Forelimb muscle (tissue), 1 donor: ENCODE measurements at places on chromosomes 3 and 15. TPM values are rescaled to one million over a fixed set of nuclear protein-coding genes. Genes with fewer than 3 reads are reported as not detected.

DNA sequence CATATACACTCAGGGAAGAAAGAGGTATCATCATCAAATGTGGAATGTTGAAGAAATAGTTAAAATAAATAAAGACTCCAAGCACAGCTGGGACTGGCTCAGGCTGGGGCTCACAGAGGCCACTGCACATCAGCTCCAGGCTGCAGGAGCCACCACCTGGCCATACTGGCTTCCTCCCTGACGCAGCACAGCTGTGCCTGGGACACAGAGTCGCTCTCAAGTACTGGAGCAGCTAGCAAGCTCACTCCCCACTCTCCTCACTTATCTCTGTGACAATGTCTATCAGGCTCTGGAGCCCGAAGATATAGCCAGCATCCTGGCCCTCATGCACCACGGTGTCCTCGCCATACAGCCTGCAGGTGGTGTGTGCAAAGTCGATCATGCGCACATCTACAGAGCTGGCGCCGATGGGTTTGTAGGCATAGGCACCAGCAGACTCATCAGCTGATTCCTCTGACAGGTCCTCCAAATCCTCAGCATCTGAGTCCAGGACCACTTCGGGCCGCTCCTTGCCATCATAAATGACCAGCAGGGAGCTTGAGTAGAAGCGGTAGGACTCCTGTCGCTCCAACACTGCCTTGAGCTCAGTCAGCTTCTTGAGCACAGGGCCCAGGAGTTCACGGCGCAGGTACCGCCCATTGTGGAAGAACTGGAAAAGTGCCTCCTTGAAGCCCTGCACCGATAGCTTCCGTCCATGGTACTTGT, 2.5 kb upstream of the NCKIPSD start:
- DNase-seq: no peak

DNA sequence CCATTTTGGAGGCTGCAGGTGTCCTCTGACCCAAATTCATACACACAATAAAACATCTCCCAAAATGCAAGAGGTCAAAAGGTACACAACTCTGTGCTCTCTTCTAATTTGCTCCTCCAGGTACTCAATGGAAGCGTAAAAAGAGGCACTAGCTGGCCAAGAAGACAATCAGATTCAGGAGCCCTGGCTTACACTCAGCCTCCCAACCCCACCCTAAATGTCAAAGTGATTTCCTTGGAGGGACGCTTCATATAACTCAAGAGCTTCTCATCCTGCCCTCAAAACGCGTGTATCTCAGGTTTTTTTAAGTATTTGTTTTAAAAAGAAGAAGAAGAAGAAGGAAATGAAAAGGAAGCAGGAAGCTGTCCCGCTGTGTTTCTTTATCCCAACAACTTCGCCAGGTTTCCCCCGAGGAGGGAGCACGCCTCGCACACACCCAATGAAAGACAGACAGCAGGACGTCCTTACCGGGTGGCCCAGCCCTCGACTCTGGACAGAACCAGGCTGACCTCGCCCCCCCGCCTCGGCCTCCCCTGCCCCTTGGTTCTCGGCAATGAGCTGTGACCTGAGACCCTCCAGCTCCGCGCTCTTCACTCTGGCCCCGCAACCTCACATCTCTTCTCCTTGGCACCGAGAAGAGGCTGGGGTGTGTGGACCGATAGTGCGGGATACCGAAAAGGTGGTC, 620.7 kb upstream of the ZNF385D start:
- DNase-seq: no peak

- no peak for DNase-seq
Measured at GRCh38 chr15:45333550-45333949, 44.8 kb downstream of the GATM start.

DNA sequence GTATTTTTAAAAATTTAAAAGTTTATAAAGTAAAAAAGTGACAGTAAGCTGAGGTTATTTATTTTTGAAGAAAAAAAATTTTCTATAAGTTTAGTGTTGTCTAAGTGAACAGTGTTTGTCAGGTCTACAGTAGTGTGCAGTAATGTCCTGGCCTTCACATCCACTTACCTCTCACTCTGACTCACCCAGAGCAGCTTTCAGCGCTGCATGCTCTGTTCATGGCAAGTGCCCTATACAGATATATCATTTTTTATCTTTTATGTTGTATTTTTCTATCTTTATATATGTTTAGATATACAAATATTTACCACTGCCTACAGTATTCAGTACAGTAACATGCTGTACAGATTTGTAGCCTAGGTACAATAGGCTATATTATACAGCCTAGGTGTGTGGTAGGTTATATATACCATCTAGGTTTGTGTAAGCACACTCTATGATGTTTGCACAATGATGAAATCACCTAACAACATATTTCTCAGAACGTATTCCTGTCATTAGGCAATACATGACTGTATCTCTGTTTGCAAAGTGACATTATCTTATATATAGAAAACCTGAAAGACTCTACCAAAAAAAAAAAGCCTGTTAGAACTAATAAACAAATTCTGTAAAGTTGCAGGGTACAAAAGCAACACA, 75.9 kb upstream of the TMC3 start:
- no peak for DNase-seq

Gene GPR156
- polyA plus RNA-seq: 1.7 TPM
